Caki2 (cell line): ENCODE measurements at places on chromosomes 7 and 10. TPM values are rescaled to one million over a fixed set of nuclear protein-coding genes. Genes with fewer than 3 reads are reported as not detected.

Gene ANKRD61
- total RNA-seq, result not detected in 2 replicates

DNA sequence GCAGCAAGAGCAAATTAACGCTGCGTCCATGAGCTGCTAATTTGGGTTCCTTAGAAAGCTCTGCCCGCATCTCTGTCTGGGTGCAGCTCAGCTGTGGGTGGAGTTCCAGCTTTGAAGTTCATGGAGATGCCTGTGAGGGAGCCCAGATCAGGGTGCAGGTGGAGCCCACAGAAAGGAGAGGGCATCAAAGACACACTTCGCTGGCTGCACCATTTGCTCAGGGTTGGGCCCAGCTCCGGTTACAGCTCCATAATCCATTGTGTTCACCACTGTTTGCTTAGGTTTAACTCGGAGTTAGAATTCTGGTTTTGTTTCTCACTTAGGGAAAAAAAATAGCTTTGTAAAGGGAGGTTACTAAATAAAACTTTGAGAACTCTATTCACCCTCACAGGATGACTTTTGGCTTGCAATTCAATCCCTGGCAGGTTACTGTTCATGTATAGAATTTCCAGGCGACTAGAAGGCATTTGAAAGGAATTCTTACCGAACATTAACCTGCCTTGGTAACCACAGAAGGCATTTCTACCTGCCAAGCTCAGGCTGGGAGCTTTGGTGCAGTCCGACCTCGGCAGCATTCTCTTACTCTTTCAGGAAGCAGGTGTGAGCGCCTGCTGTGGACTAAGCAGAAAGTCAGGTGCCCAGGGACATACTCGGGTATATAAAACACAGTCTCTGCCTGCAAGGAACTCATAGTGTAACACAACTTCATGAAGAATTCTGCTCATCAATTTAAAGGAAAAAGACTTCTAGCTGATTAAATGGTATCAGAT lies 179.5 kb upstream of the RNF32 start:
- DNase-seq, result no peak

- DNase-seq, result no peak
Observed at GRCh38 chr7:149296368-149296767, 34.4 kb downstream of the ZNF783 start.

DNA sequence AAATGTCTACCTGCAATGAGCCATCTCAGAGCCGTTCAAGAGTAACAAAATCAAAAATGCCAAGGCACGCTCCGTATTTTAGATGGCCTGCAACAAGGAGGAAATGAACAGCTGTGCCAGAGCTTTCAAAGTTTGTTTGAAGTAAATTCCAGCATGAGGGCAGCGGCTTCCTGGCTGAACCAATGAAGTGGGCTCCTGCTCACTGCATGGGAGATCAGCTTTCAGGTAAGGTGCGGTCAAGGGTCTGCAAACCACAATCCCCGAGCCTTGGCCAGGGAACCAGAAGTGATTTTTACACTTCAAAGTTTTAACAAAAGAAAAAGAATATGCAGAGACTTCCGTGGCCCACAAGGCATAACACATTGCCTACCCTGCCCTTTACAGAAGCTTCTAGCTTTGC lies 120.6 kb downstream of the DIP2C start:
- DNase-seq, result no peak

- DNase-seq, result no peak
Observed at GRCh38 chr7:22111661-22112060, 166.0 kb upstream of the CDCA7L start.

Gene DPP6
- total RNA-seq, result not detected in 2 replicates

Gene TFEC
- not detected in 2 replicates for total RNA-seq

Gene CFAP70
- 0.78 and 3.4 TPM in 2 replicates for total RNA-seq

Gene RAB18
- total RNA-seq, result 40.7 and 55.4 TPM in 2 replicates

Gene TCAF2
- total RNA-seq, result 0.78 and 2.5 TPM in 2 replicates

GRCh38 chr10:100303724-100304319 lies 17.3 kb upstream of the BLOC1S2 start:
- no peak for DNase-seq

GRCh38 chr10:103808780-103809179 lies 46.6 kb downstream of the SH3PXD2A start:
- DNase-seq, result no peak

GRCh38 chr10:31697271-31698180 lies 231.1 kb downstream of the ARHGAP12 start:
- no peak for DNase-seq

Gene MGAM2
- total RNA-seq, result not detected in 2 replicates
